Activated CD8-positive, alpha-beta memory T cell treated with anti-CD3 and anti-CD28 coated beads, Interleukin-2, amount 50 U/mL, for 48 hours (primary cell): ENCODE measurements at places on chromosomes 12 and 14.

- no peak for DNase-seq
Observed at GRCh38 chr14:89042021-89042420, 217.6 kb downstream of the TTC8 start.

- no peak for DNase-seq
Observed at GRCh38 chr12:1876086-1876485, 42.4 kb downstream of the CACNA2D4 start.

- DNase-seq, result no peak
Observed at GRCh38 chr12:65496617-65497016, 218.1 kb downstream of the MSRB3 start.

GRCh38 chr12:53067074-53067992, 11.9 kb downstream of the SPRYD3 start:
- DNase-seq, result no peak

DNA sequence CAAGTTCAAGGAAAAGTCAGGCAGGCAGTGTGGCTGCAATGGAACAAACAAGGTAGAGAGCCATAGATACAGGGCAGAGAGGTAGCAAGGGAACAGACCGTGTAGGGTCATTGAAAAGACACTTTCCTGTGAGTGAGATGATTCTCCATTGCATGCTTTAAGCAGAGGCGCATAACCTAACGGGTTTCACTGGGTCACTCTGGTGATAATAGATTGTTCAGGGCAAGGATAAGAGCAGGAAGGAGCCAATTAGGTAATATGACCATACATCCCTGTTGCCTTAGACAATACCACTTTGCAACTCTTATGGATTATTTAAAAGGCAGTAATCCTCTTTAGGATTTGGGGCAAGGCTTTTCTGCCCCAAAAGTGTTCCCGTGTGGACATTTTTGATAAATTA, 214.1 kb downstream of the PTPRO start:
- DNase-seq, result no peak

DNA sequence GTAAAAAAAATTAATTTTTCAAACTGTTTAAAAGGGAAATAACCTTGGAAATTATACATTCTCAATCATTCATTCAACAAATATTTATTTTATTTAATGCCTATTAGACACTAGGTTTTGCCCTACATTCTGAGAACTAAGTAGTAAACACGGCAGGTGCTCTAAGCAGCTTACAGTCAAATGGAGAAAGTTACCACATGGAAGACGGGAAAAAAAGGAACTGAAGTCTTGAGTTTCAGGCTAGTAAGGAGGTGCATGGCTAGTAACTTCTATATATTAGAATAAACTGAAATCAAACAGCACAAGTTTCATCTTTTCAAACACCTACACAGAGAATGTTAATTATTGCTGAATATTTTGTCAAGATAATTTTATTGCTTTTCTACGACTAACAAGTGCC, 52.9 kb downstream of the C12orf42 start:
- no peak for DNase-seq

DNA sequence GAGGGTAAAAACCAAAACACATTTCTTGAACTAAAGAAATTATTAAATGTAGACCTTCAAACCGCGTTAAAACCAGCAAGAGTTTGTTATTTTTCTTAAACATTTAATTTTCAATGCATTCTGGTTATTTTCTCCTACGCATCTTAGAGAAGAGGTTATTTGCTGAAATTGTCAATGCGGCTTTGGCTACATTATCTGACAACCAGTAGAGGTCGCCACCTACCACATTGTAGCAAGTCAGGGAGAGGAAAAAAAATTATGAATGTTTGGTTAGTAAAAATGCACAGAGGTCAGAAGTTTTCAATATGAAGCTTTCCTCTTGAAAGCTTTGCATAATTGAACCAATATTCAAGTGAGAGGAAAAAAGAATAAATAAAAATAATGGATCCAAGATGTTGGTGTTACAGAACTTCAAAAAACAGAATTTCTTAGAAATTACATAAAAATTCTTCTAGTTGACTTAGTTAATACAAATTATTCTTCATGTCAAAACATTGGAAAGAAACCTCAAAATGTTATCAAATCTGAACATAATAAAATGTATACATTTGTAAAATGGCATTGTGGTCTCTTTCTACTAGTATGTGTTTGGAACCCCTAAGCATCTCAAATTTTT, 159.4 kb upstream of the TMTC2 start:
- DNase-seq, result no peak

- no peak for DNase-seq
Observed at GRCh38 chr12:74539261-74539660, 1.6 kb downstream of the ATXN7L3B start.

DNA sequence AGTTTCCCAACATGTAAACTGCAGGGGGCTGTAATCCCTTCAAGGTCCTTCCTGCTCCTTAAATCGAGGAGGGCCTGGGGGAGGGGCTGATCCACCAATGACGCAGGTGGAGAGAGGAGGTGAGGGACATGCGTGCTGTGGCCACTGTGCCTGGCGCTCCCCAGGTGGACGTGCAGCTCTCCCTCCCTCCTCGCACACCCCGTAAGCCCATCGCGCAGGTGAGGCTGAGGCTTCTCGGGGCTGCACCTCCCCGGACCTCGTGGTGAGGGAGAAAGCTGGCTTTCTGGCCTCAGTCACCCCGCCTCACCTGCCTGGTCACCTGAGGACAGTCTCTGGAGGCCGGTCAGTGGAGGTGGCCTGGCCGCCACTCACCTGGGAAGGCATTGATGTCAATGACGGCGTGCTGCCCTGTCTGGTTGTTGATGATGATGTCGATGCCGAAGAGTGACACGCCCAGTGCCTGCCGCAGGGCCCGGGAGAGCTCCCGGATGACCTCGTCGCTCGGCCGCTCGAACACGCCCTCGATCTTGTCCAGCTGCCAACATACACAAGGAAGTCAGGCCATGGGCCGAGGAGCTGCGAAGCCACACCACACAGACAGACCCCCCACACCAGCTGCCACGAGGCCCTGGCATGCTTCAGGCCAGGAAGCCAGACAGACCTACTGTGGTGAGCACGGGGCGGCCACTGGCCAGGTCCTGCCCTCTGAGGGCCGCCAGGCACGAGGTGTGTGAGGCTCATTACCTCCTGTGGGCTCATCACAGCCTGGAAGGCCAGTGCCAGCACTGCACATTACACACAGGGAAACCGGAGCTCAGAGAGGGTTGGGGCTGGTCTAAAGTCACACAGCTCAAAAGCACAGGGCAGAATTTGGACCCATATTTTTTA, 23.3 kb downstream of the CHGA start:
- DNase-seq, result no peak
